ENCODE measurements at places on chromosomes 5 and 9. TPM values are rescaled to one million over a fixed set of nuclear protein-coding genes. Genes with fewer than 3 reads are reported as not detected.

The CCNI2 gene
- not detected for total RNA-seq

The SLC45A2 gene
- total RNA-seq = 0.13 TPM

The FAM81B gene
- 0.36 TPM for total RNA-seq

The CCDC127 gene
- 4.5 TPM for total RNA-seq

The S1PR3 gene
- 0.33 TPM for total RNA-seq

The POU5F2 gene
- total RNA-seq = 0.20 TPM

The UGCG gene
- 29.5 TPM for total RNA-seq

DNA sequence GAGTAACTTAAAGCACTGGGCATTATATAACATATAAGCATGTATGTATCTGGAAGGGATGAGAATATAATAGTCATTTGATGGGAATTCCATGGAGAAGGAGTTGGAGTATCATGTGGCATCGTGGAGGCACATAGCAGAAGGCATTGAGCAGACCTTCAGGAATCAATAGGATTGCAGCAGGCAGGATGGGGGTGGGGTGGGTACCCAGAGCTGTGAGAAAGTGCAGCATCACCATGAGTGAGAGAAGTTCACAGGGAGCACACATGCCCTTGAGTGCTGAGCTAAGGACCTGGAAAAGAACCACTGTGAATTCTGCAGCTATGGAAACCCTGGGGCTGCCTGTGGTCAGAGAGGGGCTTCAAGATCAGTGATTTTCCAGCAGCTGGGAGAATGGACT is 57.3 kb downstream of the MED10 start:
- no peaks in the 10 kb centered on the region for H3K27me3 ChIP-seq
- no peaks in the 10 kb centered on the region for H3K36me3 ChIP-seq
- H3K4me1 ChIP-seq = no peaks in the 10 kb centered on the region
- peak; percentile 76 for DNase-seq

DNA sequence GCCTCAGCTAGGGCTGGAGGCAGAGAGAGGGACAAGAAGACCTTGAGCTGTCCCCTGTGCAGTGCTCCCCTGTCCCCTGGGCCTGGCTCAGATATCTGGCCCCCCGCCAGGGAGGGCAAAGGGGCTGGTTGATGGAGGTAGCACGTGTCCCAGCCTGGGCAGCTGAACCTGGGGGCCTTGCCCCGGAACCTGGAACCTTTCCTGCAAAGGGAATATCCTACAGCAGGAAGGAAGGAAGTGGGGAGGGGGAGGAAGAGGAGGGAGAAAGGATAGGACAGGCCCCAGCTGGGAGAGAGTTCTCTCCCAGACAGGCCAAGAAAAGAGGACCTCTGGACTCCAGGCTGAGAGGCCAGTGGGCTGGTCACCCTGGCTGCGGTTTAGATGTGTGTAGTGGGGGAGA is 27.6 kb upstream of the PSD2 start:
- no peaks in the 10 kb centered on the region for H3K36me3 ChIP-seq
- no peak overlapping the region for H3K4me3 ChIP-seq
- H3K27ac ChIP-seq = no peak overlapping the region
- DNase-seq = no peak
- H3K27me3 ChIP-seq = 0 out of 2 replicates have a peak, but pooled peaks cover 12% of the 10 kb centered on the region
- H3K4me1 ChIP-seq = peaks cover 19% of the 10 kb centered on the region

- peaks cover 2% of the 10 kb centered on the region for H3K36me3 ChIP-seq
- H3K27ac ChIP-seq = no peak overlapping the region
- no peaks in the 10 kb centered on the region for H3K27me3 ChIP-seq
- H3K4me1 ChIP-seq = peaks cover 9% of the 10 kb centered on the region
- no peak overlapping the region for H3K4me3 ChIP-seq
Observed at GRCh38 chr9:123660691-123661466, 269.0 kb downstream of the DENND1A start.

DNA sequence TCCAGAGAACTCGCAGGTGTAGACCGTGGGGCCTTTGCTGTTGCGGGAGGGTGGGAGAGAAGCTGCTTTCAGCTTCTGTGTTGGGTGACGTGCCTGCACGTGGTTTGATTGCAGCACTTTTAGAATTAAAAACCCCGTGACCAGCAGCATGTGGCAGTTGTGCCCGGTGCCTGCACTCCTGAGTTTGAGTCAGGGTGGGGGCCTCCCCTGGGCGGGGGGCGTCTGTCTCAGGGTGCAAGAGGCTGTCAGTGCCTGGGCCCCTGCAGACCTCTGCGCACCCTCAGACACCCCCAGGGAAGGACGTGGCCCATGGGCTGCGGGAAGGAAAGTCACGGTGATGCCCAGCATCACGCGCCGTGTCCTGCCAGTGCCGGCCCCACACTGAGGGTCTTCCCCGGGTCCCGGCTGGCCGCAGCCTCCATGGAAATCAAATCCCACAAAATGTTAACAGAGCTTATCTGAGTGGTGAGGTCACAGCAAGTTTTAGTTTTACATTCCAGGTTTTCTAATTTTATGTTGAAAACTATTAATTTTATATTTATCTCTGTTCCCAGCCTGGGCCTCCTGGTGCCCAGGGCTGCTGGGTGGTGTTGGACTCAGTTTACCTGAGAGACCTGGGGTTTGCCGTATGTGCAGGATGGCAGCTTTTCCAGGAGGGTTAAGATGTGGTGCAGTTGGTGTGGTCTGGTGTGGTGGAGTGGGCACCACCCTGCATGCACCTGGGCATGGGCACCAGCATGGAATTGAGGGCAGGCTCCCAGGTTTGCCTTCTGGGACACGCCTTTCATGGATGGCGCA is 33.3 kb downstream of the AHRR start:
- peaks cover 49% of the 10 kb centered on the region for H3K27me3 ChIP-seq
- H3K27ac ChIP-seq = no peak overlapping the region
- no peak for DNase-seq
- peaks cover 6% of the 10 kb centered on the region for H3K4me1 ChIP-seq
- H3K4me3 ChIP-seq = no peak overlapping the region
- no peaks in the 10 kb centered on the region for H3K36me3 ChIP-seq

GRCh38 chr5:120327180-120327579 is 136.9 kb upstream of the PRR16 start:
- DNase-seq = no peak
- no peaks in the 10 kb centered on the region for H3K27me3 ChIP-seq
- H3K4me1 ChIP-seq = no peaks in the 10 kb centered on the region

DNA sequence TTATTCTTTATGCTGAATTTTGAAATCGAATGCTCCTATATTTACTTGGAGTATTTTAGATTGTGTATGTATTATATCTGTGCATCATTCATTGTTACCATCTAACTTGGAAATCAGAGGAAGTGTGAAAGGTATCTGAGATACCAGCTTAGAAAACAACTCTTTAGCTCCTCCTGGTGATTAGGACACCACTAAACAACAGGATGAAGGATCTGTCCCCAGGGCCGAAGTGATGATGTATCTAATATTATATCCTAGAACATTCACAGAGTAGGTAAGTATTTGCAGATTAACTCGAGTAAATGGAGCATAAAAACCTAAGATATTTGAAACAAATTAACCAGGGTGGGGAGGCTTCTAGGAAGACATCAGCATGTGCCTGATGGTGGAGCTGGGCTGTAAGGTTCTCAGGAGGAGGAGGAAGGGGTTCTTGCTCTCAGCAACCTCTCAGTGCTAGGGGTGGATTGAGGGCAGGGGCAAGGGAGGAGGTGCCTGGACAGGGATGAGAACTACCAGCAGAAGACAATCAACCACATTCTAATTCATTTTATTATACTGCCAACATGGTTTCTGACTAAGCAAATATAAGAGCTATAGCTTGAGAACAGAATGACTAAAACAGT is 2.6 kb upstream of the NFIL3 start:
- H3K27me3 ChIP-seq = peaks cover 32% of the 10 kb centered on the region
- no peak overlapping the region for H3K27ac ChIP-seq
- DNase-seq = peak; percentile 52
- H3K36me3 ChIP-seq = no peaks in the 10 kb centered on the region

GRCh38 chr5:116372931-116373597 is 201.6 kb downstream of the SEMA6A start:
- no peak overlapping the region for H3K4me3 ChIP-seq
- no peaks in the 10 kb centered on the region for H3K27me3 ChIP-seq
- DNase-seq = no peak
- no peak overlapping the region for H3K27ac ChIP-seq
- H3K4me1 ChIP-seq = no peaks in the 10 kb centered on the region
